ENCODE measurements at places on chromosomes 3 and 15. TPM values are rescaled to one million over a fixed set of nuclear protein-coding genes. Genes with fewer than 3 reads are reported as not detected.

- DNase-seq = no peak
These were observed 566.0 kb downstream of the GBE1 start for GRCh38 chr3:81195478-81195877.

GOLGA8G gene
- polyA plus RNA-seq = 0.13 TPM

DNA sequence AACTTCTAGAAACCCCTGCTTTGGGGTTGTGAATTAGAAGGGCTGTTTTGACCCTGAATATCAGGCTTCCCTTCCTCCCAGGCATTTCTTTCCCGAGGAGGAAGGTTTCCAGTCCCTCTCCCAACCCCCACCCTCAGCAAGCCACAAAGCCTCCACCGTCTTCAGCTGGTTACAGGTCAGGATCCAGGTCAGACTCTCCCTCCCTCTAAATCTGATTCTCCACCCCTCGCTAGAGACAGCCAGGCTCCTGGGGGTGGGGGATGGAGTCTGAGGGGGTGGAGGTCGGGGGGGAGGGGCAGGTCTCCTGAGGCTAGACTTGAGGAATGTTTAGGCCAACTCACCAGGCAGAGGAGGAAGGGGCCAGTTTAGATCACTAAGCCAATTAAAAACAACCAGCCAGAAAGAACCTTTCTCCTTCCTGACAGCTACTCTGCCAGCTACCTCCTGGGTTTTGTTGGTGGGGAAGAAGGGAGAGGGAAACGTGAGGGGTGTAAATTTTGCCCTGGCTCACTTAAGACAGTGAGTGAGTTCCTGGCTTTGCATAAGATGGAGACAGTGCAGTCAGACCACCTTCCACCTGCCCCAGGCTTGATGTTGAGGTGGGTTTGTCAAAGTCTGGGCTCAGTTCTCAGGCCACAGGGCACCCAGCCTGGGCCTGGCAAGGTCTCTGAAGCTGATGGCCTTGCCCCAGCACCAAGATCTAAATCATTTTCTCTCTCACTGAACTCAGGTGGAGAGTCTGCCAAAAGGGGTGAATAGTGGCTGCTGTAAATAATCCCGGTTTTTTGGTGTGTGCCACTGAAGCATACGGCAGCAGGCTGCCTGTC, 19.5 kb downstream of the BMF start:
- DNase-seq = no peak

MYH15 gene
- polyA plus RNA-seq = 0.67 TPM

DNA sequence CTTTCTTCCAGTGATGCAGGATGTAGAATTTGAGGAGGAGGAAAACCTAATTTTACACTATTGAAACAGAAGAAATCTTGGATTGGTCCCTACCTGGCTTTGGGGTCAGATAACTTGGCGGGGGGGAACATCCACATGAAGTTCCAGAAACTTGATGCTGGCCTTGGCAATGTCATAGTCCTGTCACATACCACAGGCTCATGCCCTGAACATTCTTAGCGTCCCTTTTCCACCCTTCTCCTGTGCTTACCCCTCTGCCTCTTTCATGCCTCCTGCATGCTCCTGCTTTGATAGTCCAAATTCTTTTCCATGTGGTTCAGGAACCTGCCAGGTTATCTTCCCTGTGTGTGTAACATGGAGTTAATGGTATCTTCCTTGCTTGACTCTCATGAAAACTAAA, 110.6 kb downstream of the UNC13C start:
- DNase-seq = no peak

DNA sequence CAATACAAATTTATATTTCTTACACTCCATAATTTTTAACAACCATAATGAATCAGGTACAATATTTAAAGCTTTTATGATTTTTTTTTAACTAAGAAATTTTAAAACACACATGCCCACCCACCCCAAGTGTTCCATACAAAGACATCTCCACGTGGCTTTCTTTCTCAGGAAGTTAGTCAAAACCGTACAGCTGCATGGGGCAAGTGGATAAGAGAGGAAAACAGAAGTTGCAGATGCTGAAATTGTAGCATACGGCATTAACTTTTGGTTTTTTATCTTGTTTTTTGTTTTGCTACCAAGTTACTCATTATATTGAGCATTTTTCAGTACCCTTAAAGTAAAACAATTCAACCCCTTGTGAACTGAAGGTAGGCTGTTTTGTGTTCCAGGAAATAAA, 14.8 kb downstream of the GNB4 start:
- no peak for DNase-seq

DNA sequence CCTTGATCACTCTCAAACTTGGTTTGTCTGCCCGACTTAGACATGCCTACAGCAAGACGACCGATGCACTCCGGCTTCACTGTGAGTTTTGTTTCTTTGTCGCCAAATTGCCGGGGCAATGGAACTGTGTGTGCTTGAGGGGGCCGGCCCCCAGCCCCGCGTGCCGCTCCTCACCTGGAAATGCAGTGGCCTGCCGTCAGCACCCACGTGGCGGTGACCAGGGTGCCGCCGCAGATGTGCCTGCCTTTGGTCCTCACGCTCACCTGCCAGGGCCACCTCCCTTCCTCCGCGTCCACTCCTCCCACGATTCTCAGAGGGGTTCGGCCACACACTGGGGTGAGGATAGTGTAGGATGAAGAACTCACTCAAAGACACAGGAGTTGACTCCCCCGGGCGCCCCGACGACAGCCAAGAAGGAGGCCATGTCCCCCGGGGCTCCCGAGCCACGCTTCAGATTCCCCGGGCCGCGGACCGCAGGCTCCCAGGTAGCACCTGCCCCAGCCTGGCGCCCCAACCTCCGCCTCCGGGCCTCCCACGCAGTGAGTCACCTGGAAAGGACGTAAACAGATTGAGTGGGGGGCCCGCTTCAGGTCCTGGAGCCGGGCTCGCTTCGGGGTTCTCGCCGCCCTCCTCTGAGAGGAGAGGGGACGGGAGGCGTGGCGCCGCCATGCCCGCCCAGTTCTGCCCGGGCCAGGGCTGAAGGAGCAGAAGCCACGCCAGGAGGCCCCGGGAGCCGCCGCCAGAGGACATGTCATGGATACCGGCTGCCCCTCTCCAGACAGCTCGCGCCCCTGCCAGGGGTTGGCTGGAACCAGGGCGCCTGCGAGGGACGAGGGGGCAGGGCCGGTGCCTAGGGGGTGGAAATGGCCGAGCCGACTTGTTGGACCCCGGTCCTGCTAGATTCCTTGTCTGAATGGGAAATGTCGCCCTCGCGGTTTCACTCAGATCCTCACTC, 29.6 kb downstream of the MYL3 start:
- DNase-seq = no peak

DNA sequence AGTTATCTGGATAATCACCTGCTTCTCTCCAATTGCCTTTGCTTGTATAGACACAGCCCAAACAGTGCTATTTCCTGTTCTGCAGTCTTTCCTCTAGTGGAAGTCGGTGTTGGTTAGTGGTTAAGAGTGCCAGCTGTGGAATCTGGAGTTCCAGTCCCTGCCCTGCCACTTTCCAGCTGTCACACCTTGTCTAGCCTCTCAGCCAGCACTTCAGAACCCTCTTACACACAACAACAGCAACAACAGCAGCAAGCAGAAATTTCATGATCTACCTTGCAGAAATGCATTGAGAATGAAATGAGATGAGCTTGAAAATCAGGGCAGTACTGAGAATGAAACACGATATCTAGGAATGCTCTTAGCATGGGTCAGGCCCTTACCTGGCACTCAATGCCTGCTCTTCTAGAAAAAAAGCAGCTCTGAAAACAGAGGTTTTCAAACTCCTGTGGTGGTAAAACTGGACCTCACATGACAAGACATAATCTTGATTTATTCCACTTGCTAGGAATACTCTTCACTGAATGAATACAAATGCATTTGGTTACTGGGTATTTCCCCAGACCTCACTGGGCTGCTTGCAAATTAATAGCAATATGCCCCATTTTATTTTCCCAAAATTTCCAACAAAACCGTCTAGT, 3.3 kb upstream of the WNT5A start:
- DNase-seq = no peak

DNA sequence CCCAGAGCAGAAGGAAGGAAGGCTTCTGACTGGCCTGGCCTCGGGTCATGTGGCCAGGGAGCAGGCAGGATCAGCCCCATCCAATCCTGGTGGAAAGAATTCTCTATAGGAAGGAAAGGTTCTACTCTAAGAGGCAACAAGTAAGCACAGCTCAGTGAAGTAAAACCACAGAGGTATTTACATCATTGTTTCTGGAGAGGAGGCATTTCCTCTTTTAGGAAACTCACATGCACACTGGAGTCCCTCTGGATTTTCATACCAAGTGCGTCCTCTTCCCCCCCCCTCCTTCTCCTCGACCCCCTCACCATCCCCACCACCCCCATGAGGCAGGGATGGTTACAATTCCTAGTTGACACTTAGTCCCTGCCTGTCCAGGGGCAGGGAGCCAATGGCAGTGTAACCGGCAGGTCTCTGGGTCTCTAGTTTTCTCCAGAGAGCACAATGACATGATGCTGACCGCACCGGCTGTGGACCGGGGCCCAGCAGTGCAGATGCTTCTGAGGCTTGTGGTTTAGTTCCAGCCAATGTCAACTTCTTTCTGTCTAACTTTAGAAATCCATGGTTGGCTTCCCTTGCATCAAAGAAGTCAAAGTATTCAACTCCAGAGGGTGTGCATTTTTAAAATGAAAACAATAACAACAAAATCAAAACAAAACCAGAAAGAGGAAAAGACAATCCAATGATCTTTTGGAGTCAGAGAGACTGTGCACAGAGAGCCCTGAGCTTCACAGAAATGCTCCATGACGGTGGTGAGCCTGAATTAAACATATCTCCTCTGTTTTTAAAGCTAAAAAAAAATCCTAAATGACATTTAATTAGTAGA, 230.3 kb upstream of the TLE3 start:
- no peak for DNase-seq

DNA sequence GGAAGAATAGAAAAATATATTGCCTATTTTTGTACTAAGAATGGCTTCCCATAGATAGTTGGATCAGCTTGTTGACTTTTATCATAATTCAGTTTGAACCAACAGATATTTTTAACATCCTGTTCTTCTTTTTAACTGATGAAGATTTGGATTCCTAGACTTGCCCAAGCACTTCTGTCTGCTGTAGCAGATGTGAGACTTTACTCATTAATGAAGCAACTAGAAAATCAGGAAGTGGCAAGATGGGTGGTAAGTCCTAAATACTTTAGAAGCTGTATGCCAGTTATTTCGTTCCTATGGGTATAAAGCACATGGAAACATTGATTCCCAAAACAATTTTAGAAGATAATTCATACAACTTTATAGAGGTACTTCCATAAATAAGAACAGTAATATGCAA, 8.4 kb downstream of the PIGB start:
- no peak for DNase-seq

DNA sequence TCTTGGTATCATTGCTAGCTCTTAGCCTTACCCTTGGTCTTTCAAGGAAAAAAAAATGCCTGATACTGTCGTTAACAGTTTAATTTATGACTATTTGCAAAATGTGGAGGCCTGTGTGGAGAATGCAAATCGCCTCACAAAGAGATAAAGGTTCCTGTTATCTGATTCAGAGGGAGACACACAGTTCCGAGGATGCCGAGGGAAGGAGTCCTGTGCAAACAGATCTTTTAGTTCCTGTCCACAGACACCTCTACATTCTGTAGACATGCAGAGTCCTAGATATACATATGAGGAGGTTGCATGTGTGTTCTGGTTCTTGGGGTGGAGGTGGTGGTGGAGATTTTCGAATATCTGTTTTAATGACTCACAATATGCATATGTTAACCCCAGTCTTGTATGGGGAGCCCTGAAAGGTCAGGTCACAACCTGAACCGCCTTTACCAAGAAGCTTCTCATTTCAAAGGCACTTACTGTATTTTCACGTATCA, 5.7 kb downstream of the NR2F2 start:
- no peak for DNase-seq

GRCh38 chr3:98596541-98597500, 3.4 kb upstream of the CPOX start:
- no peak for DNase-seq

- DNase-seq = no peak
These were observed 18.4 kb downstream of the IGDCC4 start for GRCh38 chr15:65404186-65404872.

CHDH gene
- polyA plus RNA-seq = 1.00 TPM

DNA sequence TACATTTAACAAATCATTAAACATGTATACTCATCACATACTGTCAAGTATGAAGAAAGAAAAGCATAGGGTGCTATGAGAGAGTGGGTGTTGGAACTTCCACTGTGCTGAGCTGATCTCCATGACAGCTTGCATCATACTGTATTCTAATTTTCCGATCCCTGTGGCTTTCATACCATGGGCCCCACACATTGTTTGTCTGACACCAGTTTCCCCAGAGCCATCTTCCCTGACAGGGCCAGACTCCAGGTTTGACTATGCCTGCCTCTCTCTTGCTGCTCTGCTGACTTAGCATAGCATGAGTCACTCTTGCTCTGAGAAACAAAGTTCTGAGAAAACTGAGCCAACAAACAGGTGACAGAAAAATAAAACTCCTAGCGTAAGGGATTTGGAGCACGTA, 37.0 kb upstream of the CASR start:
- no peak for DNase-seq

GRCh38 chr15:100002086-100002620, 268.9 kb upstream of the LYSMD4 start:
- DNase-seq = no peak

DNA sequence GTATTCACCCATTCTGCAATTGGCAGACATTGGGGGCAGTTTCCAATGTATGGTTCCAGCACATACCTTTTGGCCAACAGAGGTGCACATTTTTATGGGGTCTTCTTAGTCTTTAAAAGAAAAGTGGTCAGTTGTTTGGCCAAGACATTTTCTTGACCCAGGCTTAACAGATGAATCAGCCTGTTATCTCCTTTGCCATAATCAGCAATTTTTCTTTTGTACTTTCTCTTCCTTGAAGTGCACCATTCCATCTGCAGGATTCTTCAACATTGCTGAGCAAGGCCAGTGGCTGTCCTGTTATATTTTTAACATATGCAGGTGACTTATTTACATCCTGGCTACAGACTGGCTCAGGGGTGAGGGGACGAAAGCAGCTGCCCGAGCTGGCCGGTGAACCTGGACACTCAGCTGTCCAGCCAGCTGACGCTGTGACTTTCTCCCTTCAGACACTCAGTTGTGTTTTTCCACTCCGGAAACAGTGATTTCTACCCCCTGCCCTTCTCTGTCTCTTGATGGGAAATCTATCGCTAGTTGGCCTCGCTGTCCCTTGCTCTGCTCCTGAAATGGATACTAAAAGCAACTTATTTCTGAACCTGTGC, 96.5 kb upstream of the TNFAIP8L3 start:
- no peak for DNase-seq

XYLB gene
- 2.9 TPM for polyA plus RNA-seq

DNA sequence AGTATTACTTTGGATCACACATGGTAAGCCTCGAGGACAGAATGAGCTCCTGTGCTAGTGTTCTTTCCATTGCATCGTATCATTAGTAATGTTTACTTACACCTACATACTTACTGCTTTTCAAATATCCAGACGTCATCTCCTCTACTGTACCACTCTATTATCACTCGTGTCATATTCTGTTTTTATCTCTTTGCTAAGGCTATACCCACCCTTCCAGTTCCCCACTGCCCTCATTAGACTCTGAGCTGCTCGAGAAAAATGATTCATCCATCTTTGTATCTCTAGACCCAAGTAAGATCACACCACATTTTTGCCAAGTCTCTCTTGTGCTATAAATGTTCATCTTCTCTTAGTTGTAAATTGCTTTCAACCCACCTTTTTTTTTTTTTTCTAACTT, 245.7 kb downstream of the TIGIT start:
- DNase-seq = no peak

CYP1A1 gene
- not detected for polyA plus RNA-seq
